ENCODE measurements at places on chromosomes 7 and 10.
A peak's percentile ranks its signal among the peaks of the same experiment; 100 is the strongest.

GRCh38 chr7:67692425-67692824 is 695.8 kb downstream of the TYW1 start:
- no peak for DNase-seq

GRCh38 chr10:30160271-30160982 is 101.0 kb upstream of the JCAD start:
- no peak for DNase-seq

- DNase-seq, result no peak
Measured at GRCh38 chr10:1561731-1562337, 175.5 kb downstream of the ADARB2 start.

- DNase-seq, result peak; percentile 77
Measured at GRCh38 chr7:360454-361100, 70.6 kb downstream of the FOXL3 start.

DNA sequence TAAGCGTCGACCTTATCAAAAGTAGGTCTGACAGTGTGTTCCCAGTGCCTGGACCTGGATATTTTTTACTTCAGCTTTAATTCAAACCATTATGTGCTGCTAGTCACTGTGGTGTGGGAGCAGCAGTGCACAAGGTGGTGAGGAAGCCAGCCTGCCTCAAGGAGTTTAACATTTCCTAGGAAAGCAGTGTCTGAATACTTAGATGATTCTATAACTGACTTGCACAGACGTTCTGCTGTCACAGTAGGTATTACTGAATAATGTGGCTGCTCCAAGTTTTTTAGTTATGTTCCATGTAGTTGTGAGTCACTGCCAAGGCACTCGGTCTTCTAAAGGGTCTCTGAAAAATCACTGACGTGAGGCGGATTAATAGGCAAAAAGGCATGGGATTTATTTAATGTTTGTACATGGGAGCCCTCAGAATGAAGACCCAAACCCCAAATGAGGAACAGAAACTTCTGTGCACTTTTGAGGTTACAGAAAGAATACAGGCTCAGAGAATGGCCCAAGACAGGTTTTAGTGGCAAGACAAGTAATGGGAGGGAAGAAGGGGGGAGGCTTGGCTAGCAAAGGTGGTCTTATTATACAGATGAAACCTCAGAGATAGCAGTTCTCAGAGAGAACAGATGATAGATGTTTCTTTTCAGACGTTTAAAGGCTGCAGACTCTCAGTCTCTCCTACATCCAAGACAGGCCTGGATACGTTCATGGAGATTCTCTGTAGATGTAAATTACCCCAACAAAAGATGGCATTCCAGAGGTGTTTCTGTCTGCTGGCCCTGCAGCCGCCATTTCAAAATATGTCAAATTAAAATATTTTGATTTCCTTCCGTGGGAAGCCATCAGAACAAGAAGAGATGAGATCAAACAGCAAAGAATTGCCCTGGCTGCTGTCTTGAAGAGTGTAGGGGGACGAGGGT is 209.3 kb downstream of the SDK1 start:
- no peak for DNase-seq

DNA sequence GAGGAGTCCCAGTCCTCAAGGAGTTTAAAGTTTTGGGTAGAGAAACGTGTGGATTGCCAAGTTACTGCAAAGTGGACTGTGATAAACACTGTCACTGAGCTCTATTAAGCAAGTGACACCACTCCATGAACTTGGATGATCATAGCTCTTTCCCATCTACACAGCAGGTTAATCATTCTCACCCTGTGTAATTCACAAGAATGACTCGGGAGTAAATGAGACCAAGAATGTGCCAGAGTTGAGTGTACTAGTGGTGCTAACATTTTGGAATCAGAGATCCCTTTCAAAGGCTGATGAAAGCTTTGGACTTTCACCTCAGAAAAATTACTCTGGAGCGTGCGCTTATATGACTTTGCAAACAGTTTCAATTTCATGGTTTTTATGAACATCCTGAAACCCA is 80.8 kb downstream of the RBM20 start:
- DNase-seq, result no peak

GRCh38 chr10:124755581-124755980 is 11.4 kb upstream of the FAM53B start:
- no peak for DNase-seq

GRCh38 chr7:132443761-132444520 is 132.3 kb downstream of the PLXNA4 start:
- DNase-seq, result no peak

- no peak for DNase-seq
Measured at GRCh38 chr7:47039089-47039648, 542.7 kb downstream of the TNS3 start.

All from activated CD8-positive, alpha-beta memory T cell treated with anti-CD3 and anti-CD28 coated beads, Interleukin-2, amount 50 U/mL, for 48 hours (primary cell).